ENCODE measurements at places on chromosomes 11 and 22. TPM values are rescaled to one million over a fixed set of nuclear protein-coding genes. Genes with fewer than 3 reads are reported as not detected.

The OR10A2 gene
- total RNA-seq = not detected

The NTM gene
- 2.6 TPM for total RNA-seq

The TMEM218 gene
- 21.5 TPM for total RNA-seq

The TBX1 gene
- total RNA-seq = not detected

The SNX32 gene
- 1.2 TPM for total RNA-seq

The OR52H1 gene
- not detected for total RNA-seq

The DGCR6 gene
- total RNA-seq = 0.59 TPM

The ARFGAP3 gene
- 41.9 TPM for total RNA-seq

The SCGB2A2 gene
- total RNA-seq = not detected

The FBLN1 gene
- 199 TPM for total RNA-seq

The OR4D10 gene
- total RNA-seq = not detected

The DBX1 gene
- not detected for total RNA-seq
